ENCODE measurements at places on chromosomes 1 and 21. TPM values are rescaled to one million over a fixed set of nuclear protein-coding genes. Genes with fewer than 3 reads are reported as not detected.

The RAP1GAP gene
- 27.2 TPM for total RNA-seq

The C1orf116 gene
- 196 TPM for total RNA-seq

The OR2L13 gene
- total RNA-seq, result not detected

DNA sequence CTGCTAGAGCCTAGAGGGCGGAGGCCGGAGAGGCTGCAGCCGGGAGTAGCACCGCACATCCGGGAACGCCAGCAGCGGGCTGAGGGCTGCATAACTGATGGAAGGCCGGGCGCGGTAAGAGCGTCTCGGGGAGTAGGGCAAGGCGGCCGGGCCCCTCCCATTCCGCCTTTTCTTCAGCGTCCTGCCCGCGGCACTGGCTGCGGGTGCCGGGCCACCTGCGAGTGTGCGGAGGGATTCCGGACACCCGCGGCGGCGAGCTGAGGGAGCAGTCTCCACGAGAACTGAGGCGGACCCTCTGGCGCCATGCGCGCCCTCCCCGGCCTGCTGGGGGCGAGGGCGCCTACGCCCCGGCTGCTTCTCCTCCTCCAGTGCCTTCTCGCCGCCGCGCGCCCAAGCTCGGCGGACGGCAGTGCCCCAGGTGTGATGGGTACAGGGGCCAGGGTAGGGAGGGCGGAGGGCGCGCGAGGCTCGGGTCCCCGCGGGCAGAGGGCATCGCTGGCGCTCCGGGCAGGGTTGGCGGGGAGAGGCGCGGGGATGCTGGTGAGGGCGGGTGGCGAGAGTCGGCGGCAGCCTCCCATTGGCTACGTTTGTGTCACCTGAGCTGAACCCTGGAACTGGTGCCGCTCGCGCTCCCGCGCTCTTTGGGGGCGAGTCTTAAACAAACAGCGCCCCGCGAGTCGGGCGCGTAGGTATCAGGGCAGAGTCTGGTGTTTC is 334.4 kb downstream of the SRGAP2C start:
- peak; percentile 90 for DNase-seq

GRCh38 chr21:15379776-15380175 is 315.0 kb upstream of the NRIP1 start:
- no peak for DNase-seq

DNA sequence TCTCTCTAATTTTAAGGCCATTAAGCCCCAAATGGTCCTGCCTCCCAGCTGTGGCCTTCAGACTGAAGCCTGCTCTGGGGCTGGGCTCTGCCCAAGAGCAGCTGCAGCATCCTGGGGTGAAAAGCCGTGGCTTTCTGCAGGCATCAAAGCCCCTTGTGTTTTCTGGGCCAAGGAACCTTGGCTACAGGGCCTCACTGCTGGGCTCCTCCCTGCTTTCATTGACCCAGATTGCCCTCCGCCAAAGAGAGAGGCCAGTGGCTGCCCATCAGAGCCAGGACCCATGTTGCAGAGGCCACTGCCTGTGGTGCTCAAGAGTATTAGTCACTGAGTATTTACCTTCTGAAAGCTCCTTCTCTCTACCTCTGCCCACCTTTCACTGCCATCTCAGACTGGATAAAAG is 1.6 kb downstream of the ZNF648 start:
- no peak for DNase-seq
